ENCODE measurements at places on chromosomes 2 and 18.

GRCh38 chr2:14428056-14428455, 204.5 kb upstream of the LRATD1 start:
- no peak for DNase-seq

DNA sequence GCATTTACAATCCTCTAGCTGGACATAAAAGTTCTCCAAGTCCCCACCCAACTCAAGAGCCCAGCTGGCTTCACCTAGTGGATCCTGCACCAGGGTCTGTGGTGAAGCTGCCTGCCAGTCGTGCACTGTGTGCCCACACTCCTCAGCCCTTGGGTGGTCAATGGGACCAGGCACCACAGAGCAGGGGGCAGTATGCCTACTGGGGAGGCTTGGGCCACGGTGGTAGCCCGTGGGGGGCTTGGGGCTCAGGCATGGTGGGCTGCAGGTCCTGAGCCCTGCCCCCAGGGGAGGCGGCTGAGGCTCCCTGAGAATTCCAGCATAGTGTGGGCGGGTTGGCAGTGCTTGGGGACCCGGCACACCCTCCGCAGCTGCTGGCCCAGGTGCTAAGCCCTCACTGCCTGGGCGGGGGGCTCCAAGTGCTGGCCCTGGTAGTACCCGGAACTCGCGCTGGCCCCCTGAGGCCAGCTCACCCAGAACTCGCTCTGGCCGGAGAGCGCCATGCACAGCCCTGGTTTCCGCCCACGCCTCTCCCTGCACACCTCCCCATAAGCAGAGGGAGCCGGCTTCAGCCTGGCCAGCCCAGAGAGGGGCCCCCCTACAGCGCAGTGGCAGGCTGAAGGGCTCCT, 1473.4 kb downstream of the SUCLG1 start:
- no peak for DNase-seq

- DNase-seq, result no peak
Measured at GRCh38 chr2:190722061-190722759, 73.3 kb downstream of the NAB1 start.

GRCh38 chr2:191041418-191042161, 27.6 kb upstream of the STAT1 start:
- DNase-seq, result peak; percentile 65

DNA sequence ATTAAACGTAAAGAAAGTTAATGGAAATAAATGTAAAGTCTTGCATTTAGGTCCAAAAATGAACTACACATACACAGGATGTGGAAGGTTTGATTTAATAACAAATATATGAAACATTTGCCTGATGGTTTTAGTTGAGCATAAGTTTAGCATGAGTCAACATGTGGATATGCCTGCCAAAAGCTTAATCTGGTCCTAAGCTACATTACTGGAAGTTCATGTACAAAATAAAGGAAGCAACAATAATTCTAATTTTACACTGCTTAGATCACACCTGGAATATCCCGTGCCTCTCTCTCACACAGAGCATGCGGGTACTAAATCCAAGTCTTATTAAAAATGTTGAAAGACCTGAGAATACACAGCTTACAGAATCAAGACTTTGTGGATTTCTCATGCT, 276.5 kb upstream of the NRP2 start:
- DNase-seq, result peak; percentile 16

GRCh38 chr2:144890828-144891227, 370.9 kb upstream of the ZEB2 start:
- DNase-seq, result peak; percentile 52

Measured in RWPE1 (cell line).